ENCODE measurements at places on chromosomes 3 and 15.

- no peak for DNase-seq
These were observed 120.0 kb upstream of the GADL1 start for GRCh38 chr3:31014317-31015040.

DNA sequence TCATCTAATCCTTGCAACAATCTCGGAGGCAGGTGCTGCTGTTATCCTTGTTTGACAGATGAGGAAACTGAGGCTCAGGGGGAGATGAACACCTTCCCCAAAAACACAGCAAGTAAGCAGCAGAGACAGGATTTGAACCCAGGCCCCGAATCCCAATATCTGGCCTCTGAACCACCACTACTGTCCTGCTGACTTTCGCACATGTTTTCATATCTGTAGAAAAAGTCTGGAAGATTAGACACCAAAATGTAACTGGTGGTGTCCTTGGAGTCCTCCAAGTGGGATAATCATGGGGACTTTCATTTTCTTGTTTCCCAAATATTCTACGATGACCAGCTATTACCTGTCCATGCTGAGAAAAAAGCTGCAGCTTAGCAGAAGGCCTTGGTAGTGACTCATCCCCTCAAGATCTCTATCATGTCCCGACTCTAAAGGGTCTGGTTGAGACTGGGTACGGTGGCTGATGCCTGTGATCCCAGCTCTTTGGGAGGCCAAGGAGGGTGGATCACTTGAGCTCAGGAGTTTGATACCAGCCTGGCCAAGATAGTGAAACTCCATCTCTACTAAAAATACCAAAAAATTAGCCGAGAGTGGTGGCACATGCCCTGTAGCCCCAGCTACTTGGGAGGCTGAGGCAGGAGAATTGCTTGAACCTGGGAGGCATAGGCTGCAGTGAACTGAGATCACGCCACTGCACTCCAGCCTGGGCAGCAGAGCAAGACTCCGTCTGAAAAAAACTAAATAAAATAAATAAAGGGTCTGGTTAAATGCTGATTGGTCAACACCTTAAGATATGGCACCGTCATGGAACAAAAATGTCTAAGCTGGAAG is 8.6 kb downstream of the IRAK2 start:
- DNase-seq, result no peak

- DNase-seq, result no peak
These were observed 1602.1 kb downstream of the SI start for GRCh38 chr3:163476179-163476578.

GRCh38 chr3:525415-525814 is 328.9 kb downstream of the CHL1 start:
- DNase-seq, result no peak

- DNase-seq, result no peak
These were observed 230.2 kb upstream of the CD96 start for GRCh38 chr3:111311709-111312235.

DNA sequence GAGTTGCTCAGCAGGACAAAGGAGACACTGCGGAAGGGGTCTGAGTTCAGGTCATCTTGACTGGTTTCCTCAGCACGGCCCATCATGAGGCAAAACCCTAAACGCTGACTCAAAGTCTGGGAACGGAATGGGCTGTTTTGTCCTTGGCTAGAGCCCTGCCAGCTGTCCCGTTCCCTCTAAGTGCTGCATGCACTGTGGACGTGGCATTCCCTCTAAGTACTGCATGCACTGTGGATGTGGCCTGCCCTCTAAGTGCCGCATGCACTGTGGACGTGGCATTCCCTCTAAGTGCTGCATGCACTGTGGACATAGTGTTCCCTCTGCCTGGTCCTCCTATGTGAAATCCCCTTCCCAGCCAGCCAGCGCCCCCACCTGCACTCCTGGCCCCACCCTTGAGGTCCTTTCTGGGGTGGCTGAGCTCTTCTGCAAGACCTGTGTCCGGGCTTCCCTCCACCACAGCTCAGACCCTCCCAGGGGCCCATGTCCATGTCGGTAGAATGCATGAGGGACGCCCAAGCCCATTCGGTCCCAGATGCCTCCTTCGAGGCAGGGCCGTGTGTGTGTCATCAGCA is 36.7 kb downstream of the TM2D3 start:
- no peak for DNase-seq

DNA sequence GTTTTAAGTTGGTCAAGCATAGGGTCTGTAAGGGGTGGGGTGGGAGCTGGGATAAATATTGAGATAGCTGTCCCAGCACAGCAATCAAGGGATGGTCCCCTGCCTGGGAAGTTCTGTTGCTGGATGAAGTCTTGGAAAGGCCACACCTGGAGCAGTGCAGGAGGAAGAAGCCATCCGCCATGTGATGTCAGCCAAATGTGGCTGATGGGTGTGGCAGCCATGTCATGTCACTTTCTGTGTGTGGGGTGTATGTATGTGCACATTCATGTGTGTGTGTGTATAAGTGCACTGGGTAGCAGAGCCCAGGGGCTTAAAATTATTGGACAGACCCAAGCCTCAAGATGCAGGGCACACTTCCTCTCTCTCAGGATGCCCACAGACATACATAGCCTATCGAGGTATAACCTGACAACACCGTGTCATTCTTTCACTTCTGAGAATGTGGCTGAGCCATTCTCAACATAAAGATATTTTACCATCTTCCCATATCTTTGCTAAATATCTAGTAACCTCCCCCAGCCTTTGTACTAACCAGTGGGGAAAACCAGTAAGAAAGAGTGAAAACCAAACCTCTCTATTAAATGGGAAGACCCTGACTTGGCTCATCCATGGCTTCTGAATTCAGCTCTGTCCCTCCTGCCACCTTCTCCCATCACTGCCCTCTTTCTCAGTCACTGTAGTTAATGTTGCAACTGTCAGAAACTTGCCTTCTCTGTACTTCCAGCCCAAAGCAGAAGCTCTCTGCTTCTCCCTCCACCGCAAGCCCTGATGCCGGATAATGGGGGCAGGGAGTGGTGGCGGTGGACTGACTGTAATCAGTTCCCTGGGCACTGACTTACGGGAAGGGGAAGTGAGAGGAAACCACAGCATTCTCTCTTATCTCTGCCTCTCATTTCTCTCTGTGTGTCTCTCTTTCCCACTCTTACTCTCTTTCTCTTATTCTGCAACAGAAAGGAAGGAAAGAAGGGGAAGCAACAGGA is 11.2 kb downstream of the TNFSF10 start:
- no peak for DNase-seq

- DNase-seq, result no peak
These were observed 497.6 kb downstream of the NTRK3 start for GRCh38 chr15:87758794-87759418.

DNA sequence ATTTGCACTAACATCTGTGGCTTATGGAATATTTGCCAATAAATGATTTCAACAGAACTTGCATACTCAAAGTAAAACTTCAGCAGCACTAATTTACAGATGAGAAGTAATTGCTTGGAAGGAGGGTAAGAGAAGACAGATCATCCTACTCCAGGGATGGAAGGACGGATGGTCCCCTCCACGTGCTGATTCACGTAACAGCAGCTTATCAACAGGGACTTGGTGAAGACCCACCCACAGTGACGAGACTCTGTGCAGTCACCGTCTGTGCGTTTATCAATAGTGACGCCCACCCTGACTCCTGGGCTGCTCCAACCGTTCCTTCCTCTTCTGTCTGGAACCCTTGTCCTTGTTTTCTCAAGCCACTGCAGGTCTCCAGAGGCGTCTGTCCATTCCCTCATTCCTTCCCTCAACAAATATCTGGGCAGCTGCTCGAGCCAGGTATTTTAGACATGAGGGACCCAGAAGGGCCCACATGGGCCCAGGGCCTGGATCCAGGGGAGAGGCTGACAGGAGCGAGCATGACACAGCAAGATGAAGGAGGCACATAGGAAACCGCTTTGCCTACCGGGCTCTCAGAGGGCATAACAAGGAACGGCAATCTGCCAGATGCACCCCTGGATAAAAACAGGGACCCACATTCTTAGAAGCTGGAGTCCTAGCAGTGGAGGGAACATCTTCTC is 33.3 kb downstream of the PCSK6 start:
- no peak for DNase-seq

- DNase-seq, result no peak
These were observed 25.0 kb upstream of the TMC3 start for GRCh38 chr15:81398910-81399551.

DNA sequence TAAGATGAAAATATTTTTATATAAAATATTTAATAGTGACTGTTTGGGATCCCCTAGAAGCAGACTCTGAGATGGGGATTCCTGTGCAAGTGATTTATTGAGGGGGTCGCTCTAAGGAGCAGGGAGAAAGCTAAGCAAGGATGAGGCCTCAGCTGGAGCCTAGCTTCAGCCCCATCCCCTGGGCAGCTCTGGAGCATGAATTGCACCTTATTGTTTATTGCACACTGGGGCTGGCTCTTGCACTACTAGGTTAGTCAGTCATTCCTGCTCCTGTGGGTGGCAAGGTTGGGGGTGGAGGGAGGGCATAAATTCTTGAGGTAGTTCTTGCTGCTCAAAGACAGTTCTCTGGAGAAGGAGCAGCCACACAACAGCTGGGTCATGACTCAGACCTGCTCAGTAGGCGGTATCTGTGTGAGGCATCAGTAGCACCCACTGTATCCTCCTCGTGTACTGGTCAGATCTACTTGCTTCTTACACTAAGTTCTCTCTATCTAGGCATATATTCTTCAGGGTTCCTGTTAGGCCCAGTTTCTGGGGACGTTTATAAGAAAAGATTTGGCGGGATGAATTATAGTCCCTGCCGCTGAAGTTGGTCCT is 27.2 kb upstream of the TNFSF10 start:
- DNase-seq, result no peak

GRCh38 chr3:67875338-67875737 is 220.9 kb upstream of the SUCLG2 start:
- DNase-seq, result no peak

GRCh38 chr15:40463886-40464545 is 6.8 kb upstream of the CHST14 start:
- no peak for DNase-seq

- DNase-seq, result no peak
These were observed 181.7 kb downstream of the CHST2 start for GRCh38 chr3:143301031-143301901.

DNA sequence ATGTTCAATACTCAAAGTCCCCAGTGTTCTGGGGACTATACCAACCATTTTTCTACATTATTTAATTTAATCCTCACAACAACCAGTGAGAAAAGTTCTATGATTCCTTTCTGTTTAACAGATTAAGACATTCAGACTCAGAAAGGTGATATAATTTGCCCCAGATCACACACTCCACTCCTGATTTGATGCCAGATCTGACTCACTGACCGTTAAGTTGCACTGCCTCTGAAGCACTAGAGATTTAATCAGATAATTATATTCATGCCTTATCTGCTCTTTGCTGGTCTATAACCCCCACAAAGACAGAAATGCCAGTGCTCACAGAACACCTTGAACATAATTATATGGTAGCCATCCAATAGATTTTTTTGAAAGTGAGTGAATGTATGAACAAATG is 501.0 kb downstream of the IGSF11 start:
- DNase-seq, result no peak

DNA sequence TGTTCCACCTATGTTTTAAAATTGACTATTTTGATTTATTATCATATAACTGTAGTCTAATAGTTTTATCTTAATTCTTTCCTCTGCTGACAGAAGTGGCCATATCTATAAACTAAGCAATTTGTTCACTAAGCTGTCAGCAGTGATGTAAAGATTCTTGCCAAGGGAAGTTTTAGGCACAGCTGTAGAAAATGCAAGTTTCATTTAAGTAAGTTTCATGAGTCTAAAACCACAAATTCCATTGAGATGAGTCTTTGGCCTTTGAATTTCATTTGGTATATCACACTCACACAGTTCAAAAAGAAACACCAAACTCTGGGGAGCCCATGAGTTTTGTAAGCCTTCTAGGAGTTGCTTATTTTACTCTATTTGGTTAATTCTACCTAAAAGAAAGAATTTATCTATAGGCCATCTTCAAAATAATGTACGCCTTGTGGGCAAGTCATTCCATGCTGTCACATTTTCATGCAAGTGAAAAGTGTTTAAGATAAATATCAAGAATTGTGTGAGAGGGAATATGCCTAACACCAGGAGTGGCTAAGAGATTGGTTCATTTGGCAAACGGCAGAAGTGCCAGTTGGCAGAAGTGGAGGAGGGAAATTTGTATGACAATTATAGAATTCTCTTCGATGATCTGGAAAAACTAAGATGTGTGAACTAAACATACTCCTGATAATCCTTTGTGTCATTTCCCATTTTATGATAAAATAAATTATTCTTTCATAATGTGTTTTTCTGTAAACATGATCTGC is 292.9 kb downstream of the ZIC4 start:
- no peak for DNase-seq

- no peak for DNase-seq
These were observed 36.7 kb upstream of the ZNF710 start for GRCh38 chr15:89964232-89964954.

GRCh38 chr15:40037721-40038120 is 1.3 kb downstream of the SRP14 start:
- DNase-seq, result no peak

- no peak for DNase-seq
These were observed 11.0 kb downstream of the CHDH start for GRCh38 chr3:53835257-53835656.

DNA sequence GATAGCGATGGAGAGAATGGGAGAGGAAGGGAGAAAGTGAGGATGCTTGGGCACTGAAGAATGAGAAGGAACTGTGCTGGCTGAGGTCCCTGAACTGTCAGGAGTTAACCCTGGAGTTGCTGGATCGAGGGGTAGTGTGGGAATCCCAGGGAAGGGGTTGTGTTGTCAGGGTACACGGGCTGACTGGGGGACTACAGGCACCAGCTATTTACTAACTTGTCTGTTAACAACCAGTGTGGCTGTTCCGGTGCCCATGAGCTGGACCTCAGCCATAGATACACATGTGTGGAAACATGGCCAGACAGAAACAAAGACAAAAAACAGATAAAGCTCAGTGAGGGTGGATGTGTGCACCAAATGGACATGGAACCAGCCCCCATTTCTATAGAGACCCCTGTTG is 55.1 kb downstream of the GASK1A start:
- no peak for DNase-seq

DNA sequence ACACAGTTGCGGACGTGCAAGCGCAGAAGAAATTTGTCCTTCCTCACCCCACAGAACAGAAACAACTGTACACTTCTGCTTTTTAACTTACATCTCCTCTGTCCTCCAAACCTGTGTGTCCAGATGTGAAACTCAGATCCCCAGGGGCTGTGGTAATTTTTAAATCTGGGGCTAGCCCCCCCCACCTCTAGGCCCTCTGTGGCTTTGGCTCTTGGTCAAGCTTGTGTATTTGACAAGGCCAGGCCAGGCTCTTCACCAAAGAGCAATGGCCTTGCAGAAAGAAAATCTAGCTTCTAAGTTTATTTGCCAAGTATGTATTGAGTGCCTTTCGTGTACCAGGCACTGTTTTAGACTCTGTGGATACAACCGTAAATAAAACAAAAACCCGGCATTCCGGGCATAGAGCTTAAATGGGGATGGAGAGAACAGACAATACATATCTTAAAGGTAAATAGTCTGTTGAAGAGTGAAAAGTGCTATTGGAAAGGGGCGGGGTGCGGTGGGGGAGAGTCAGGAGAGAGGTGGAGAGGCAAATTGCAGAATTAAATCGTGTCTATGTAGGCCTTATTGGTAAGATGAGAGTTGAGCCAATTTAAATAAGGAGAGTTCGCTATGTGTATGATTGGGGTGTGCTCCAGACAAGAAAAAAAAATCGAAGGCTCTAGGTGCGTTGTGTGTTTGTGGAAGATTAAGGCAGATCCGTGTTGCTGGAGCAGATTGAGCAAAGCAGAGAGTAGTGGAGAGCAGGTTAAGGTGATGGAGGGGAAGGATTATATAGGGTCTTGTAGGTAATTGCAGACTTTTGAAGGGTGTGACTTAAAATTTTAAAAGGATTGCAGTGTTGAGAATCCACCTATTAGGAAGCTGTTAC is 781 bp upstream of the DPH6 start:
- DNase-seq, result no peak

GRCh38 chr15:77634266-77634962 is 1.7 kb upstream of the LINGO1 start:
- peak; percentile 82 for DNase-seq
